ENCODE measurements at places on chromosomes 11 and 22.
A peak's percentile ranks its signal among the peaks of the same experiment; 100 is the strongest.

GRCh38 chr11:118979434-118979833 is 7.9 kb downstream of the FOXR1 start:
- DNase-seq = no peak

- peak; percentile 38 for DNase-seq
These were observed 17.3 kb downstream of the COMMD9 start for GRCh38 chr11:36271794-36272407.

DNA sequence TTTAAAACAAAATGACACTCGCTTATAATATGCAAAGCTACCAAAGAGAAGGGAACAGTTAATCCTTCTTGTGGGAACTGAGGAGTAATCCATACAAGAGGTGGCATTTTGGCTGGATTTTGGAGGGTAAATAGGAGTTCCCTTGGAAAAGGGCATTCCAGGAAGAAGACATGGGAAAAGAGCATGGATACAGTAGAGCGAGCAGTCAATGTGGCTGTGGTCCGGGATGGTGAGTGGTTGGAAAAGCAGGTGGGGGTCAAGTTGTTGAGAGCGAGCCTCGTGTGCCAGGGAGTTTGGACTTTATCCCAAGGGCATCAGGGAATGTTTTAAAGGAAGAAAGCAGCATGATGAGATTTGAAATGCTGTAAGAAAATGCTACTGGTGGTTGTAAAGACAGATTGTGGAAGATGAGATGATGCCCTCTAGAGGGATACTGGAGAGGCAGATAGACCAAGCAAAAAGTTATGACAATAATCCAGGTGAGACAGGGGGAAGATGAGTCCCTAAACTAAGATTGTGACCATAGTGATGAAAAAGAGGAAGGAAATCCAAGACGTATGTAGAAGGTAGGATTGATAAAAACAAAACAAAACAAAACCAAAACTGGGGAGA is 3.8 kb upstream of the MMP7 start:
- DNase-seq = no peak

GRCh38 chr22:27237080-27237741 is 564.3 kb downstream of the MN1 start:
- no peak for DNase-seq

DNA sequence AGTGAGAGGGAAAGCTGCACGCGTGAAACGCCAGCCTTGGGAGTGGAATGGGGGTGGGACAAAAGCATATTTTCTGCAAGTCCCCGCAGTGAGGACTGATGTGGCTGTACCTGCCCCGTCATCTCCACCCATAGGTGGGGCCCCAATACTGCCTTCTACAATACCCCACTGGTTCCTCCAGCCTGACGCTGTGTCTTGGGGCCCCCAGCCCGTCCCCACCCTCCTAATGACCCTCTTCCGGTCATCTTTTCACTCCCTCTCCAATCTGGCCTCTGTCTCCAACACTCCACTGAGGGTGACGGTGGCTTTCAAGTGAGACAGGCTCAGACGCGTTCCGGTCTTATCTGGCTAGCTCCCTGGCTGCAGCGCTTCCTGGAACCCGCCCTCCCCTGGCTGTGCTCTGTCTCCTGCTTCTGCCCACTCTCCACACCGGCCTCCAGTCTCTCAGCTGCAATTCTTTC is 104.2 kb downstream of the MICAL3 start:
- no peak for DNase-seq

- DNase-seq = no peak
These were observed 11.3 kb upstream of the TCF20 start for GRCh38 chr22:42281706-42282251.

GRCh38 chr22:19530751-19531150 is 6.5 kb upstream of the CLDN5 start:
- no peak for DNase-seq

DNA sequence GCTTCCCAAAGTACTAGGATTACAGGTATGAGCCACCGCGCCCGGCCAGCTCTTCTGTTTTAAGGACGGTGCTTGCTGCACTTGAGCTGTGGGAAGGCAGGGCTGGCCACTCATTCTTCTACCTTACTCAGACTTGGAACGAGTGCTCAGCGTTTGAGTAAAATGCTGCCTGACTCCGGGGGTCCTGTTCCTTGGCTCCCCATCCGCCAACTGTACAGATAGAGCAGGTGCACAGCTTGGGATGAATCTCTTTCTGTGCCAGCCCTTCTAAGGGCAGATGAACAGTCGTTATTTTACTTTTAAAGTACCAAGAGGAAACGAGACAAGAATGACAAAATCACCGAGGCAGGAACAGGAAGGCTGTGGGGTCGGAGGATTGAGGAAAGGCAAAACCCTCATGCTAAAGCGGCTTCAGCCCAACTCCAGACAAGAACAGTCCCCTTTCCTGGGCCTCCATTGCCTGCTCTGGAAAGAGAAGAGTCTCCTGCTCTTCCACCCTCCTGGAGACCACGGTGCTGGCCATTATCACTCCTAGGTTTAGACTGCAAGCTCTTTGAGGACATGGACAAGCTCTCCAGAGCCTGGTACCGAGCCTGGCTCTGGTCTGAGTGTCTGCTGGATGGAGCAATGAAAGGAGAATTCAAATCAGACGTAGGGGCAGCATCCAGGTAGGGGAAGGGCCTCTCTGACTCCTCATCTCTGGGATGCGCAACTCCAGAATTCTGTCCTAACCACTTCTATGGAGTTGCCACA is 1.1 kb upstream of the SUN2 start:
- no peak for DNase-seq

DNA sequence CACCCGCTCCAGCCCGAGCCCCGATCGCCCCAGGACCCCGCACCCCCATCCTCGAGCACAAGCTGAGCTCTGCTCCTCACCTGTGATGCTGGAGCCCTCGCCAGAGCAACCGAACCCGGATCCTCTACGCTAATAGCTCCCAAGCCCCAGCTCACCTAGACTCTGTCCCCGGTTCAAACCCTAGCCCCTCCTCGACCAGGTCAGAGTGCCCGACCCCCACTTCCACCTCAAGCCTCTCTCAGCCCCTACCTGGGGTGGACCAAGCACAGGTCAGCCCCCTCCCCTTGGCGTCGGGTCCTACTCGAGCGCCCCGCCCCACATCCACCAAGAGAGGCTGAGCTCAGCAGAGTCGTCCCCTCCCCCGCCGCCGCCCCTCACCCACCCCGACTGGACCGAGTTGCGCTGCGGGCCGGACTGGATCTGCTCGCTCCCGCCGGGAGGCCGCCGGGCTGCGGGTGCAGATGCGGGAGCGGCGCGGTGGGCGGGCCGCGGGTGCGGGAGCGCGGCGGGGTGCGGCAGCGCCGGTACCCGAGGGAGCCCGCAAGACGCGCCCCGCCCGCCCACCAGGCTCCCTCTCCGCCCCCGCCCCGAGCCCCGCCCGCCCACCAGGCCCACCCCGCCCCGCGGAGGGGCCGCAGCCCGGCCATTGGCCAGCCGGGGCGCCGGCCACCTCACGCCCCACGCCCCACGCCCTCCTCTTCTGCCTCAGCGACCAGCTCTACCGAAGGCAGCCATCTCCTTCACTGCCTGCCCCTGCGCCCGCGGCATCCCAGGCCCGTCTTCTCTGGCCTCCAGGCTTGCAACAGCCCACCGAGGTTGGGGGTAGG is 577 bp upstream of the DKK3 start:
- peak; percentile 84 for DNase-seq

Measured in ELR (cell line).